NCI-H1105 (cell line): ENCODE measurements at places on chromosomes 2 and 18.

GRCh38 chr18:61528961-61529360 lies 195.7 kb downstream of the CDH20 start:
- no peak for DNase-seq

DNA sequence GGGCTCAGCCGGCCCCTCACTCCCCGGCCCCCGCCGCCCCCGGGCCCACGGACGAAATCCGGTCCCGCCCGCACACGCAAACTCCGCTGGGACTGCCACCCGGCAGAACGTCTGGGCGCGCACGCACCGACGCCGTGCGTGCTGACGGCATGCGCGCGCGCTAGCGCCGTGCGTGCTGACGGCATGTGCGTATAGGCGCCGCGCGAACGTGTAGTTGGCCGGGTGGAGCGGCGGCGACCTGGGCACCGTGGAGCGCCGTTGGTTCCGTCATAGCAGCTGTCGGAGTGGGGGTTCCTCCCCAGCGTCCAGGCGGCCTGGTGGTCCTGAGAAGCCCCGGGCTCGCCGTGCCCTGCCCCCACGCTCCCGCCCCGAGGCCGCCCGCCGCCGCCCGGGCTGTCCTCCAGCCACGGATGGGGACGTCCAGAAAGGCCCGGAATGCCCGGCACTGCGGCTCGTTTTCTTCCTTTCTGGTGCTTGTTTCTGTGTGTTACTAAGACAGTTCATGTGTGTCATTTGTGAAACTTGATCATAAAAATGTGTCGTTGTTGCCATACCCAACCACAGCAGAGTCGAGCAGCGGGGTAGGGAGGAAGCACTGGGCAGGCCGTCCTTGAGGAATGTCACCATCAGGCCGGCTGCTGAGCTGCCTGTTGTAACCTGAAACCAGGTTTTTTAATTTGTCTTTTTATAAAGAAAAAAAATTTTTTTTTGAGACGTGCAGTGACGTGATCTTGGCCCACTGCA lies at the start of gene TXNL4A:
Gene TXNL4A, minus strand, starts transcription at position 113 of the 744 bp plus-strand sequence. CDS start 171 bp downstream, outside the sequence.
- DNase-seq, result peak; percentile 86

GRCh38 chr2:7191932-7192331 lies 274.7 kb downstream of the RNF144A start:
- no peak for DNase-seq

DNA sequence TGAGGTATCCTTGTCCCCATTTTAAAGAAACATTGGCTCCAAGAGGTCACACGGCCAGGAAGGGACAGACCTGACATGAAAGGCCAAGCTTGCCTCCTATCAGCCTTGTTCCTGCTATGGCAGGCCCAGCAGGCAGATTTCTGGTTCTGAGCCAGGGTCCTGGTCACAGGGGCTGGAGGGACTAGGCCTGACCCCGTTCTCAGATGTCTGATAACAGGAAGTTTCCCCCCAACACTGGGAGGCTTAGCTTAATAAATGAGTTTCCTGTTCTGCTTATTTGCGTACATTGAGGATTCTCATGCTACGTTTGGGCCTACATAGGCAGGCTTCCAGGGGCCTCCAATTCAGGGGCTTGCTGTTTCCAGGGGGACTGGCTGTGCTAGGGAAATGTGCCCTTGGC lies 107.8 kb upstream of the LTBP1 start:
- DNase-seq, result no peak
